ENCODE measurements at places on chromosomes 3 and 15.

GRCh38 chr3:186566772-186567071, 417 bp downstream of the TBCCD1 start:
- peak; percentile 25 for DNase-seq

- no peak for DNase-seq
These were observed 50.2 kb downstream of the CHDH start for GRCh38 chr3:53795789-53796560.

GRCh38 chr3:191296041-191296541, 33.1 kb upstream of the CCDC50 start:
- DNase-seq = no peak

DNA sequence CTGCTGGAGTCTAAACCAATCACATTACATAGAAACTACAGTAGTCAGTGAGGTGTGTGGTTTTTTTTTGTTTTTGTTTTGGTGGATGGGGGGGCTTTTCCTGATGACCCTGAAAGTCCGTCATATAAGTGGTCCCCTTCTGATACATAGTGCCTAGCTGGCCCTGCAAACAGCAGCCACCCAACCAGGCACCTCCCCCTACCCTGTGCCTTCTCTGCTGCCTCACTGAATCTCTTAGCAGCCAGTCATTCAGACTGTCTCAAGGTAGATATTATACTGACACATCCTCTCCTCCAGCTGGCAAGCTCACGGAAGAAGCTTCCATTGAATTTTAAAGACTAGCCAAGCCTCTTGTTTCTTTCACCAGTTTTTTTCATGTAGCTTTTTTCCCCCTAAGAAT, 21.4 kb downstream of the SYN2 start:
- no peak for DNase-seq

DNA sequence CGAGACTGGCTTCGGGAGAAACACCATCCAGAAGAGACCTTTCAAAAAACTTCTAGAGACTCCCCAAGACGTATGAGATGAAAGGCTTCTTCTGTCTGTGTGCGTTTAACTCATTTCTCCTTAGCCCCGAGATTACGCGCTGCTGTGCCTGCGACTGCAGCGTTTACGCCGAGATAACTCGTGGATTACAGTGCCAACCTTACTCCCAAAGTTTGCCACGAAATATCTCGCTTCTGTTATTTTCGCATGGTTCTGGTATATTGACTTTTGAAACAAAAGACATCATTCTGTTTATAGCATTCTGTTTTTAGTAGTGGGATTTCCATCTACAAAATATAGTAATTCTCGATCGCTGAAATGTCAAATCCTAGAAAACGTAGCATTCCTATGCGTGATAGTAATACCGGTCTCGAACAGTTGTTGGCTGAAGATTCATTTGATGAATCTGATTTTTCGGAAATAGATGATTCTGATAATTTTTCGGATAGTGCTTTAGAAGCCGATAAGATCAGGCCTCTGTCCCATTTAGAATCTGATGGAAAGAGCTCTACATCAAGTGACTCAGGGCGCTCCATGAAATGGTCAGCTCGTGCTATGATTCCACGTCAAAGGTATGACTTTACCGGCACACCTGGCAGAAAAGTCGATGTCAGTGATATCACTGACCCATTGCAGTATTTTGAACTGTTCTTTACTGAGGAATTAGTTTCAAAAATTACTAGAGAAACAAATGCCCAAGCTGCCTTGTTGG, 467 bp downstream of the PGBD4 start:
- no peak for DNase-seq

DNA sequence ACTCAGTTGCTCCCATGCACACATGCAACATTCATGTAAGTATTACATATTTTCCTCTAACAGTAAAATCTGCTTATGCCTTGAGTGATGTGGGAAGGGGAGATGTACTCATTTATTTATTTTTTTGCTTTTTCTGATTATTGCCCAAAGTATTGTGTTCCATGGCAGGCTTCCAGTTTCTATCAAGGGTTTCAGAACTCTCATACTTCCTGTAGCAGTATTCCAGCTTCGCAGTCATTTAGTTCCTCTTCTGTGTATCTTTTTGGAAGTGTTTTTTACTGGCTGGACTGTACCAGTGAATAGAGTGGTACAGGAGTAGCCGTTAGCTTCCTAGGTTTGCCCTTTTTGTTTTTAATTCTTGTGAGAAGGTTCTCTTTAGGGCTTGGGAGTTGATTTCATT, 26.9 kb downstream of the RAB11A start:
- DNase-seq = no peak

GRCh38 chr3:193660698-193661411, 67.8 kb downstream of the OPA1 start:
- DNase-seq = no peak

- peak; percentile 29 for DNase-seq
These were observed 57.9 kb upstream of the SEC22A start for GRCh38 chr3:123143669-123144411.

GRCh38 chr3:29759411-29760225, 478.7 kb downstream of the RBMS3 start:
- no peak for DNase-seq

GRCh38 chr3:42851228-42851834, 24.3 kb downstream of the CYP8B1 start:
- no peak for DNase-seq

DNA sequence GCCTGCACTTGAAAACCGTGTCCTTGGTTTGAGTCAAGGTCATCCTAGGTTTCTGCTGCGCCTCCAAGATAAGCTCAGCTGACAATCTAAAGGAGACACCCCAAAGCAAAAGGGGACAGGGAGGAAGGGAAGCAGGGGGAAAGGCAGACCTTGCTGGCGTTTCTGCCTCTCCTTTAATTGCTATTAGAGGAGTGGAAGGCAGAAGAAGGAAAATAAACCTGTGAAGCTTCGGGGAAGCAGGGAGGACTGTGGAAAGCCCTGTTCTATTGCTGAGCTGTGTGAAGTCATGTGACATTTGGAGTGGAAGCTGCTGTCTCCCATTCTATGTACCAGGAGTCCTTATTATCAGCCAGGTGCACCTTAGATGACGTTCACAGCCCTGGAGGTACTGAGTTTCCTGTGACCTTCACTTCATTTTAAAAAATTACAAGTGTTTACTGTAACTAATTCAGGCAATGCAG, 21.5 kb upstream of the CHD2 start:
- no peak for DNase-seq

DNA sequence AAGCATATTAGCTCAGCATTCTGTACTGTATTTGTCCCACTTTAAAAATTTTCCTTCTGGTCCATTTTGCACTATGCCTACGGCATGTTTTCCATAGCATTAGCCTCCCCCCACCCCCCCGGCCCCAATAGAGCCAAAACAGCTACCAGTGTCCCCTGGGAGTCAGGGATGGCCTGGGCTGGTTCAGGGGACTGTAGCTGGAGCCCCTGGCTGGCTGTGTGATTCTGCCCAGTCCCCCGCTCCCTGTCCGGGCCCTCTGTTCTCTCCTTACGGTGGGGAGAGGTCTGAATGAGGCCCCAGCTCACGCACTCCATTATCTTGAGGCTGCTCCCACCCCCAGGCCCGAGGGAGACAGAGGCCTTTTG, 70.1 kb downstream of the KLF15 start:
- no peak for DNase-seq

GRCh38 chr15:77135181-77135580, 64.3 kb upstream of the TSPAN3 start:
- no peak for DNase-seq

DNA sequence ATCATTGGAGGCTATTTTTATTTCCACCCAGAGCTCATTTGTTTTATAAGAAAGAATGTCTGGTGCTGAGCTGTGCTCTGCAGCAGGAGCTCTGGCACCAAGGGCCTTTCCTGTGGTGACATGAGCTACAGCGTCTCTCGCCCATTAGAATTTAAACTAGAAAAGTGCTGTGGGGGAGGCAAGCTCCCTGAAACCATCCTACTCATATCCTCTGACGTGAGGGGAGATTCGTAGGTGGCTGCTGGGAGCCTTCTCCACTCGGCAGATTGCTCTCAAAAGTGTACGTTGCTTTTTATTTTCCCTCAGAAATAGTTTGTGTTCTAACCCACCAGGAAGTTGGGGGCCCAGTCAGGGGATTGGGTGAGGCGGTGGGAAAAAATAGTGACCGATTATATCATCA, 76.3 kb upstream of the ARHGEF3 start:
- no peak for DNase-seq

GRCh38 chr15:26073430-26074333, 210.6 kb upstream of the ATP10A start:
- no peak for DNase-seq

- DNase-seq = no peak
These were observed 535.6 kb upstream of the AGTR1 start for GRCh38 chr3:148162132-148162531.

DNA sequence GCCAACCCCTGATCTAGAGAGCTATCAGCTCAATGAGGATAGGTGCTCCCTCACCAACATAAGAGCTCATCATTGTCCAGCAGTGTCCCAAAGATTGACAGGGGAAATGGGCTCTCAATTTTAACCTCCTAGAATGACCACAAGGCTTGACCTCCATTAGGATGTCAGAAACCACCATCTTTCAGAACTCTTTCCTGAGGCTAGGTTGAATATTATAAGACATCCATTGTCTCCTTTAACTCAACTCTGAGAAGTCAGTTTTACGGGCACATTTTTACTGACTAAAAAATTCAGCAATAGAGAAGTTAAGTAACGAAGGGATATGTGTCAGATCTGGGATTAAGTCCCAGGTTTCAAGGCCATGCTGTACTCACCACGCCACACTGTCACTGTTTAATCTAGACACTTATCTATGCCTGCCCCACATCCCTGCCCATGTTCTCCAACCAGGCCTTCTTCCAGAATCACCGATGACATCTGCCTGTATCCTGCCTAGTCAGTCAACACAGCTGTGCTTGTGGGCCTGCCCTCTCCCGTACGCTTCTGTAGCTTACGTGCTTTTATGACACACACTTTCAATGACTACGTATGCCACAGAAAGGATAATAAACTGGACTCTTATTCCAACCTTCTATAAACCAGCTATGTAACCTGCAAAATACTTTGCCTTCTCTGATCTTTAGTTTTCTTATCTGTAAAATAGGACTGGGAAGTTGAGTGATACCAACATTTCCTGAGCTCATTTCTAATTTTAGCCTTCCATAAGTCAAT, 17.1 kb upstream of the MUC13 start:
- DNase-seq = no peak

DNA sequence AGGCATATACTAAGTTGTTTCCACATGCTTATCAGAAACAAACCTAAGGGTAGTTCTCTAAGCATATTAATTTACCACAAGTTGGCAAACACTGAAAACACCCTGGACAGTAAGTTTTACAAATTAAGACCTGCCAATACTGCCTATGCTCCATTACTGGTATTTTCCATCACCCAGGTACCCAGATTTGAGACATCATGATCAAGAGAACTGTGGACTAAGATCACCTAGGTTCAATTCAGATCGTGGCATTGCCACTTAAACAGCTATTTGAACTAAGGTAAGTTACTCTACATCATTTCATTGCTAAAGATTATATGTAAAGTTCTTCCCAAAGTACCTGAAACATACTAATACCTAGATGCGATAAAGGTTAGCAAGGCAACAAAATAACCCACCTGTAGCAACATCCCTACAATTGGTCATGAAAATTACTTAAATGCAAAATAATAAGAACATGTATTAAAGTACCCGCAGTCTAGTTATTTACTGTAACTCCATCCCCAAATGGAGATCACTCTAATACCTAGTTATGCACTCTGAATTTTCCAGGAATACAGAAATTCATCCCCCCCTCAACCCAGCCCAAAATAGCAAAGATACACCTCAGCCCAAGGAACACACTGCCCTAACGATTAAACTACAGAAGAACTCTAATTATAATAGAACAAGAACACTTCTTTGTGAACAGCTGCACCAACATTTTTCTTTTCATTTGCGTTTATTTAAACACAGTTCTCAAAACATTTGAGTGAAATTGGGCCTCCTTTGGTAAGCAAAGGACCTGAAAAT, 21.6 kb downstream of the TRA2B start:
- DNase-seq = no peak

GRCh38 chr3:110593749-110594148, 477.9 kb upstream of the NECTIN3 start:
- no peak for DNase-seq

GRCh38 chr3:49747792-49748480, 24.2 kb upstream of the GMPPB start:
- peak; percentile 48 for DNase-seq

- DNase-seq = no peak
These were observed 15.7 kb upstream of the TM2D3 start for GRCh38 chr15:101667881-101668280.

DNA sequence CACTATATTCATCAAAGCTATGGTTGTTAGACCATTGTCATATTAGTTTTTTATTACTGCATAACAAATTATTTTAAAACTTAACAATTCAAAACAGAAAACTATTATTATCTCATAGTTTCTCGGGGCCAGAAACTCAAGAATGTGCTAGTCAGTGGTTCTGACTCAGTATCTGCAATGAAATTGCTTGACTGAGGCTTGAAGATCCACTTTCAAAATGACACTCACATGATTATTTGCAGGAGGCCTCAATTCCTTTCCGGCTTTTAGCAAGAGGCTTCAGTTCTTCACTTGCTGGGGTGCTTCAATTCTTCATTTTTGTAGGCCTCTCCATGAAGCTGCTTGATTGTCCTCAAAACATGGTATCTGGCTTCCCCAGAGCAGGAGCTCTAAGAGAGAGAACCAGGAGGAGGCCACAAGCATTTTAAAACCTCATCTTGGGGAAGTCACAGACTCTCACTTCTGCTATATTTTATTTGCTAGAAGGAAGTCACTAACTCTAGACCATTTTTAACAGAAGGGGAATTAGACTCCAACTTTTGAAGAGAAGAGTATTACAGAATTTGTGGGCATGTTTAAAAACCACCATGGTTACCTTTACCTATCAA, 383.7 kb downstream of the MFSD1 start:
- no peak for DNase-seq

DNA sequence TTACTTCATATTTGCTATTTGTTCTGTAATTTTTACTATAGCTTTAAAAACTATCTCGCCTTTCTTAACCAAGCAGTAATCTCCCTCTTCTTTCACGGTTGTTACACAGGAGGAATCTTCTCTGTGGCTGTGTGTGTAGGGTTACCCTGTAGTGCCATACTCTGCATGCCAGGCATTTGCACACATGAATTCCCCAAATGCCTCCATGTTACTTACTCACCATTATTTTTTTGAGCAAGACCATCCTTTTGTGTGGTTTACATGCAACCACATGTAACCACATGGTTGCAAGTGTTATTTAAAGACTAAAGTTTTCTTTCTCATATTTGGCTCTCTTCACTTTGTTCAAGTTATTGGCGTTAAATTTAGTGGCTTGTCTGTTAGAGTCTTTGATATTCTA, 45.5 kb downstream of the HPS3 start:
- DNase-seq = no peak

GRCh38 chr15:46409841-46410301, 775.0 kb downstream of the SQOR start:
- DNase-seq = no peak

DNA sequence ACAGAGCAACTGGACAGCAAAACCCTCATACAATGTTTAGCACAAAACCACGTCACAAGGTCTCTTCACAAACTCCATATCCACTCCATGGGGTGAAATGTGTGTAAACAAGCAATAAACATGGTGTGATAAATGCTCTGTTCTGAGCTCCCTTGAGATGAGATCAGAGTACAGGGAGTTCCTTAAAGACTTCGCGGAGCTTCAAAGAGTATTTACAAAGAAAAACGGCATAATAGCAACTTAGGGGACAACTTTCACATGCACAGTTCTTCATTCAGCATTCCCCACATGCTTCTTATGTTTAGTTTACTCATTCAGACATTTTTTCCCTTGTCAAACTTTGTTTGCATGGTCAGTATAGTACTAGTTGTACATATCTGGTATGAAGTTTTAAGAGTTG, 52.5 kb upstream of the SUCLG2 start:
- no peak for DNase-seq
